ENCODE measurements at places on chromosomes 5 and 9. TPM values are rescaled to one million over a fixed set of nuclear protein-coding genes. Genes with fewer than 3 reads are reported as not detected.

The SLC25A2 gene
- total RNA-seq, result not detected

The ANGPTL2 gene
- total RNA-seq, result 55.8 TPM

The CYSRT1 gene
- total RNA-seq, result 0.17 TPM

The SPATA31E1 gene
- total RNA-seq, result not detected

The PROB1 gene
- 0.26 TPM for total RNA-seq

The FRMD3 gene
- total RNA-seq, result 0.26 TPM

The PCDHGB7 gene
- 5.2 TPM for total RNA-seq

The C9 gene
- total RNA-seq, result 0.16 TPM

The CHSY3 gene
- 1.3 TPM for total RNA-seq

All from bronchial smooth muscle cell (primary cell).